ENCODE measurements at places on chromosomes 3 and 15.

DNA sequence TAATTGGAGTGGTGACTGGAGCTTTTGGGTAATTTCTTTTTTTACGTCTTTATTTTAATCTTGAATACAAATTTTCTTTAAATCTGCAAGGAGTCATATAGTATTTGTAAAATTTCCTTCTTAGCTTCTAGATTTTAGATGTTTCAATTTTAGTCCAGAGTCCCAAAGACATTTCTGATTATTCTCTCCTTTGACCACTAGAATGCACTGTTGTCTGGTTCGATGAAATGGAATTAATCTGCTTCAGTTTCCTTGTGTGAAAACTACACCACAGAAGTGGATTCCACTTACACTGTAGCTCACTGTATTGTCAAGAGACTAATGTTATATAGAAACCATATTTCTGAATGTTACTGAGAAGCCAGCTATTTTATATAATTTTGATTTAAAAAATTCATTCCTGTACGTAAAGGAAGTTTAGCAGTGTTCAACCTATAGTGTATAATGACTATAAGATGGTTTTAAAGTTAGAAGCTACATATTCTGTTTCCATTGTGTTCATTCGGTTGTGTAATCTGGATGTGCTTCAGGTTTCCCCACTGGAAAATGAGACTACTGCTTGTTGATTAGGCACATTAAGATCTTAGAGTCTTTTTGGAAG, 6.1 kb downstream of the GRAMD1C start:
- no peak for DNase-seq

- DNase-seq = no peak
These were observed 12.6 kb downstream of the OSBPL11 start for GRCh38 chr3:125582707-125583106.

DNA sequence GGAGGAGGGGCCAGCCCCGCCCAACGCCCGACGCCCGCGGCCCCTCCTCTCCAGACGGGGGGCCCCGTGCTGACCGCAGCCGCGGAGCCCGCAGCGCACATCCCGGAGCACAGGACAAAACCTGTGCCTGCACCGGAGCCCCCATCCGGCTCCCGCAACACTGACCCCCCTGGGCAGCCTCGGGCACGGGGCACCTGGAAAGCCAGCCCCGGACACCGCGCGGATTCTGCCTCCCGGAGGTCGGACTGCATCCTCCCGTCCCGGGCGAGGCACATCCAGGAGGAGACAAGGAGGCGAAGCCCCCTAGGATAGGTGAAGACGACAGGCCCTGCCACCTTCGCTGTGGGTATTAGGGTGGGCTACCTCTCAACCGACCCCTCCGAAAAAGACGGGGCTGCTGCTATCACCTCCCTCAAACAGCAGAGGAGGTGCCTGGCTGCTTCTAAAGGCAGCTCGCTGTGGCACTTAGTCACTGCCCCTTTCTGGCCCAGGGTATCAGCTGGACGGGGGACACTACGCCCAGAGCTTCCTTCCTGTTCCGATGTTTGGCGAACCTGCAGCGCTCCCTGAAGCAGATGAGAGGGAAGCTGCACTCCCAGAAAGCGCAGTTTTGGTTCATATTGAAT, 10.6 kb downstream of the XXYLT1 start:
- no peak for DNase-seq

DNA sequence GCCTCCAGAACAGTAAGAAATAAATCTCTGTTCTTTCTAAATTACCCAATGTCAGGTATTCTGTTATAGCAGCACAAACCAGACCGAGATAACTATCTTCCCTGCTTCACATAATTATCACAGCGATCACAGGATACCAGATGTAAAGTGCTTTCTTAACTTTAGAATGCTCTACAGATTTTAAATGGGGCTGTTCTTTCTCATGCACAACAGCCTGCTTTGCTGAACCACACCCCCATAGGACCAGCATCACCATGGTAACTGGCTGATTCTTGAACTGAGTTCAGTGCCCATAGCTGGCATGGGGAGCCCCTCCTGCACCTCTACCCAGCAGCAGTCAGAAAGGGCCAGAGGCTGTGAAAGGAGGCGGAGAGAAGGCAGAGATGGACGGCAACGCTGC, 7.8 kb downstream of the CD80 start:
- no peak for DNase-seq

GRCh38 chr15:98800437-98801233, 152.3 kb downstream of the IGF1R start:
- peak; percentile 88 for DNase-seq

DNA sequence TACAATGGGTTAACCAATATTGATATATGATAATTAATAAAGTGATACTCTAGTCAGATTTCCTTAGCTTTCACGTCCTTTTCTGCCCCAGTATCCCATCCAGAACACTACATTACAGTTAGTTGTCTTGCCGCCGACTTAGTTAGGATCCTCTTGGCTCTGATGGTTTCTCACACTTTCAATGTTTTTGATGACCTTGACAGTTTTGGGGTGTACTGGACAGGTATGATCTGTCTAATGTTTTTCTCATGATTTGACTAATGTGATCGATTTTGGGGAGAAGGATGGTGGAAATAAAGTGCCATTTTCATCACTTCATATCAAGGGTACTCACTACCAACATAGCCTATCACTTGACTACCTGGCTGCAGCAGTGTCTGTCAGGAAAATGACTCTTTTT, 245.0 kb upstream of the TMC3 start:
- DNase-seq = no peak

GRCh38 chr15:41961001-41961518, 11.3 kb downstream of the EHD4 start:
- no peak for DNase-seq

- no peak for DNase-seq
These were observed 2.9 kb upstream of the C15orf39 start for GRCh38 chr15:75198560-75199356.

- no peak for DNase-seq
These were observed 36.0 kb downstream of the RFX7 start for GRCh38 chr15:56207711-56208110.

DNA sequence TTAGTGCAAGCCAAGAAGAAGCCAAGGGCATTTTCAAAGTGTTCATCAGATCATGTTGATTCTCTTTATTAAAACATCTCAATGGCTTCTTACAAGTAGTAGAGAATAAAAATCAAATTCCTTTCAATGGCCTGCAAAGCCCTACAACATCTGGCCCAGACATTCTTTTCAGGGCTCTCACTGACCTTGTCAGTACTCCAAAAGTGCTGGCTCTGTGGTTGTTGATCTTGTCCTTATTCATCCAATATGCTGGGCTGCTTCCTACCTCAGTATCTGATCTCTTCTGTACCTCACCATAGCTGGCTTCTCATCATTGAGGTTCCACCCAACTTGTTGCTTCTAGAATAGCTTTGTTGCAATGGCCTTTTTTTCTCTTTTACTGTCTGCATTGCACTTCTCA, 74.0 kb upstream of the SAMMSON start:
- no peak for DNase-seq

DNA sequence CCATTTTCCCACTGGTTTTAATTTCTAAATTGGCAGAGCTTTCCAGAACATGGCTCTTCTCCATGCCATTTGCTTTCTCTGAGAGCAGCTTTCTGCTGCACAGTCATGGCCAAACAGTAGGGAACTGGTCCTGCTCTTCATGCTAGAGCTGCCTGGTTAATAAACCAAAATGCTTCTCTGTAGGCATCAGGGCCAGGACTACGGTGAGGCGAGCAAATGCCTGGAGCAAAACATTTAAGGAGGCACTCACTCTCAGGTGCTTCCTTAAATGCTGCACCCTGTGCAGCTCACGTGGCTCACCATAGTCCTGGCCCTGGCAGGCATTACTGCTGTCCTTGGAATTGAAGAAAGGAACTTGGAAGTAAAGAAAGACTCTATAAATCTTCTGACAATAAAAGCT, 48.5 kb upstream of the PPP2R3A start:
- no peak for DNase-seq

- DNase-seq = no peak
These were observed 2.8 kb downstream of the FURIN start for GRCh38 chr15:90871139-90871715.

DNA sequence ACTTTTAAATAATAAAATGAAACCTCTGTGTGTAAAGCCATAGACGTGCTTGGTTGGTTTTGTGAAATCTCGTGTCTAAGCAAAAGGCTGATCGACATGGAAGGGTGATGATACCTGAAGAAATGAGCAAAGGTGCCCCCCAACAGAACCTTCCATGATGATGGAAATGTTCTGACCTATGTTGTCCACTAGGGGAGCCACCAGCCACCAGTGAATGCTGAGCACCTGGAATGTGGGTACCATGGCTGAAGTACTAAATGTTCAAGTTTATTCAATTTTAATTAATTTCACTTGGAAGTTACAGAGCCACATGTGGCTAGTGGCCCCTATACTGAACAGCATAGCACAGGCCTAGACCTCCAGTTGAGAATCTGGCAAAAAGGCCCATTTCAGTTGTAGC, 158.8 kb downstream of the POLR2M start:
- no peak for DNase-seq

DNA sequence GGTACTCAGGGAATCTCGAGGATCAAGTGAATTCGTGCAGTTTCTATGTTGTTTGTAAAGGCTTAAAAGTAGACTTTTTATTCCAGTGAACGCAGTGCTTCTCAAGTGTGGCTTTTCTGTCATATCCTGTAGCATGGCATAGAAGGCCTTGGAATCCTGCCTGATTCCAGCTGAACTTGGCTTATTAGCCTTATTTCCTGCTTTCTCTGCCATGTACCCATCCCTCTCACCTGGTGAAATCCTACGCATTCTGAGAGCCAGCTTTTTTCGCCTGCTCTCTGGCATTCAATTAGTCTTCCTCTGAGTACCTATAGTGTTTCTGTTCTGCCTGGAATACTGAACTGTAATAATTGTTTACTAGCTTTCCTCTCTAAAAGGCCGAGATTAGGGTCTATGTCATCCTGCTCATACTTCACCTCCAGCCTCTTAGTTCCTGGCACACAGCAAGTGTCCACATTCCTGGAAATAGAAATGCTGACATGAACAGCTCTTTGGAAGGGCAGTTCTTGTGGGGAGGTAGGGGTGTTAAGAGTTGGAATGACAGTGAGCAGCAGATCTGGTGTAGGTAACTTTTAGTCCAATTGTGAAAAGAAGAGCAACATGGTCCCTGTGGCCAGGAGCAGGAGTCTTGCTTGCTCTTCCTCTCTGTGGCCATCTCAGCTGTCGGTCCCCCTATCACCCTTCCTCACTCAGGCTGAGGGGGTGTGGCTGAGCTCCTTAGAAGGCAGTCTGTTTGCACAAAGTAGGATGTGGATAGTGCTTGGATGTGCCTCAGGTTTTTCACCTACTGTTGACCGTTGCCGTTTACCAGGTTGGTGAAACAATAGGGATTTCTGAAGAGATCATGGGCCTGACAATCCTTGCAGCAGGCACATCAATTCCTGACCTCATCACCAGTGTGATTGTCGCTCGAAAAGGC, 30.4 kb downstream of the SLC24A1 start:
- DNase-seq = no peak

DNA sequence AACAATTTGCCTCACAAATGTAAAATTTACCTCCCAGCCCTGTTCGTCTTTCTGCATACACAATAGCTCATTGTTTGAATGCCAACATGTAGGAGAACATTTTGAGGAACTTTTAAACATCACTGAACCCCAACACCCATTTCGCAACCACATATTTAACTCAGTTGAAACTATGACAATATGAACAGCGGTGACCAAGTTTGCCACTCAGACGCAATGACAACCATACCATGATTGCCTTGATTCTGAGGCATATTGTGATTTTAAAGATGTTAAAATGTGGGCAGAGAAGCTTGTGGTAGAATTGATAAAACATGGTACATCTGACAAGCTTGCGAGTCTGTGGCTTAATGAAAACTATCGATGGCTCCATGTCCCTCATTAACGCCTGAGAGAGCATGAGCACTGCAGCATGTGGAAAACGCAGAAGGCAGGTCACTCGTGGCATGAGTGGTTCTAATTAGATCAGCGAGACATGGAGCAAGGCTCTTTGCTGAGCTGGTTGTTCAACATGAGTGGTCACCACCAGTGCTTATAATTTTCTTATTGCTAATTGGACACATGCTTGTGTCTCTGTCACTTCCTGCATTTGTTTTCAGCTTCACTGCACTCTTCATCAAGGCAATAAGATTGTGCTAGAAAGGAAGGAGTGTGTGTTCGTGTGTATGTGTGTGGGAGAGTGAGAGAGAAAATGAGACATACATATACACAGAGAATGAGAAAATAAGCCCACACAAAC, 116.8 kb downstream of the CHST2 start:
- no peak for DNase-seq

GRCh38 chr3:20072422-20072821, 32.2 kb downstream of the KAT2B start:
- DNase-seq = no peak

DNA sequence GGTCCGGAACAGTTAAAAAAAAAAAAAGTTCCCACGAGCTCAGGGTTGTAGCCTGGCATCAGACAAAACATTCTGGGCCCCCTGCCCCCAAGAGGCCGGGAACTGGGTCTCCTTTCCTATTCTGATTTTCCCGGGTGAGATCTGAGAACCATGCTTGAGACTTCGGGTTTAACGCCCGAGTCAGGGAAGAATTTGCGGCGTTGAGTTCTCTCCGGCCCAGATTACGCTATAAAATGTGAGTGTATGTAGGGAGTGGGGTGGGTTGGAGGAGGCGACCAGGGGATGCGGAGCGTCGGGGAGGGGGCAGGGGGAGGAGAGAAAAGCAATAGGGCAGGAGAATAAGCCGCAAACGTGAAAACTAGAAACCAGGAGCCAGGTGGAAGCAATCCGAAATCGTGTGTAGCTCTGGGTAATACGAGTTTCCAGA, 2.7 kb downstream of the ZIC1 start:
- no peak for DNase-seq

GRCh38 chr3:171374661-171375285, 85.4 kb downstream of the TNIK start:
- peak; percentile 88 for DNase-seq

DNA sequence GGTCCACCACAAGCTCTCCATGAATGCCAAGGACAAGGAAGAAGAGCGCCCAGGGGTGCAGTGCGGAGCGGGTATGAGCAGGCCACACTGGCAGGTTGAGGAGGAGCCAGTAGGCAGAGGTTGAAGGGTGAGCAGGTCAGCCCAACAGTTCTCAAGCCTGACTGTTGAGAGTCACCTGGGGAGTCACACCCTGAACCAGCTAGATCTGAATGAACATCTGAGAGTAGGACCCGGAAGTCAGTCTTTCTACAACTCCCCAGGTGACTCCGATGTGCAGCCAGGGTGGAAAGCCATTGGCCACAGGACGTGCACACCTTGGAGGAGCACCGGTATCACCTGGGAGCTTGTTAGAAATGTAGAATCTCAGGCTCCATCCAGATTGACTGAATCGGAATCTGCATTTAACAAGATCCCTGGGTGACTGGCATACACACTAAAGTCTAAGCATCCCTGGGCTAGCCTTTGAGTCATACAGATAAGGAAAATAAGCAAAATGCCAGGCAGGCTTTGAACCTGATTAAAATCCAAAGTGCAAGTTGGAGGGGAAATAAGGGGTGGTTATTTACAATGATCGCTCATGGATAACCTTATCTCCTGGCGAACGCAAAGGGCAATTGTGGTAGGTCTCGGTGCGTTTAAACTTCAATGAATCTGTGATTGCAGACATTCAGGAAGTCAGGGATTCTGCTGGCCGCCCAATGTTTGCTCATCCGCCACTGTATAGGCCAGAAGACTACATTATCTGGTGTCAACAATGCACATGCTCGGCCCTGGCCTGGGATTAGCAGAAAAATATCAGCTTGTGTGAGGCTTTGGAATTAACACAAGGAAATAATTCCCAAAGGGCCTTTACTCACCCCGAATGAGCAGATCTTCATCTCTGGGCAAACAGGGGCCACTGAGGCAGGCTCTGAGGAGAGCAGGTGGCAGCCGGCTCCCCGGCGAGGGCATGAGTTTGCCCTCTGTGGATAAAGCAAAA, 11.7 kb upstream of the LYZL4 start:
- no peak for DNase-seq
